ENCODE measurements at places on chromosomes 3 and 15. TPM values are rescaled to one million over a fixed set of nuclear protein-coding genes. Genes with fewer than 3 reads are reported as not detected.

DNA sequence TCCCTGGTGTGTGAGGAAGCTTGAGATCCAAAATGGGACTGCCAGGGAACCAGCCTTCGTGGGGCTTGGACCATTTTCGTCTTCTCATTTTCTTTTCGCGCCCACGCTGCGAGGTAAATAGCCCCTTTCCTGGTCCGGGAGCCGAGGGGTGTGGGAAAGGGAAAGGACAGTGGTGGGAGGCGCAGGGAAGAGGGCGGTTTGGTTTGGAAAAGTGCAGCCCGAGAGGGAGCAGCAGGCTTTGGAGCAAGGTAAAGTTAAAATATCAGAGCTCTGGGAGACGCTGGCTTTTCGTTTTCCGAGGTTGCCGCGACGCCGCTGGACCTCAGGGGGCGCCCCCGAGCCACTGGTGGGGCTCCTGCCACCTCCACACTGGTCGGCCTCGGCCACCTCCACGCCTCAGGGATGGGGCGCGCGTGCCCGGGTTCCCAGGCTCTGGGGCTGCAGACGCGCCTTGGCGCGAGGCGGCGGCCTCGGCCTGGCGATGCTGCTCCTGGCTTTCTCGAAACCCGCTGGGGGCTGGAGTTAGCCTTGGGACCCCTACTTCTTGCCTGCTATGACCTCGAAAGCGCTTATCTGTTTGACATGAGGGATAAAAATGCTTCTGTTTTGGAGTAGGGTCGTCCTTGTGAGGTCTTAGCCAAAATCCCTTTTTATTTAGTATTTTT lies 3.2 kb downstream of the PTPRG start:
- no peak overlapping the region for H3K4me3 ChIP-seq
- no peak overlapping the region for H3K27ac ChIP-seq
- peaks cover 53% of the 10 kb centered on the region for H3K27me3 ChIP-seq
- peak; percentile 56 for DNase-seq
- H3K36me3 ChIP-seq = no peaks in the 10 kb centered on the region
- H3K4me1 ChIP-seq = peaks cover 13% of the 10 kb centered on the region

GRCh38 chr3:195001961-195002861 lies 268.7 kb downstream of the XXYLT1 start:
- peaks cover 5% of the 10 kb centered on the region for H3K27me3 ChIP-seq
- DNase-seq = peak; percentile 40
- H3K36me3 ChIP-seq = no peaks in the 10 kb centered on the region
- no peak overlapping the region for H3K27ac ChIP-seq
- no peak overlapping the region for H3K4me3 ChIP-seq
- H3K4me1 ChIP-seq = no peaks in the 10 kb centered on the region

GRCh38 chr3:47846186-47846879 lies 43.4 kb downstream of the DHX30 start:
- no peak for DNase-seq
- no peaks in the 10 kb centered on the region for H3K4me1 ChIP-seq
- H3K4me3 ChIP-seq = no peak overlapping the region
- H3K36me3 ChIP-seq = peaks cover 56% of the 10 kb centered on the region

DNA sequence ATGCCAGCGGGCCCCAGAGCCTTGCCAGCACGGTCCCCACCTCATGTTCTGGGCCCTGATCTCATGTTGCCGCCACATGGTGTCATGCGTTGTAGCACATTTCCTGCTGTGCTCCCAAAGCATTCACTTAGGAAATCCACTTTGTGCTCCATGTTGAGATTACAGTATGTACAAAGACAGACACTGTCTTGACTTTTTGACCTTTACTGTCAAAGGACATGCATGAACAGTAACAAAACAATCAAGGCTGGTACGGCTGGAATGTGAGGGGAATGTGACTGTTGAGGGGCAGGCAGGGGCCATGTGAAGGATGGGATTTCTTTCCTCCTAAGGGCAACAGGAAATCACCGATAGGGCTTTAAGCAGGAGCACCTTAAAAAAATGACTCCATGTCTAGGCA lies 53.3 kb upstream of the RPL32 start:
- H3K27me3 ChIP-seq = peaks cover 10% of the 10 kb centered on the region
- H3K4me3 ChIP-seq = no peak overlapping the region
- H3K4me1 ChIP-seq = peaks cover 10% of the 10 kb centered on the region
- no peak for DNase-seq
- no peaks in the 10 kb centered on the region for H3K36me3 ChIP-seq

- H3K4me3 ChIP-seq = no peak overlapping the region
- DNase-seq = no peak
- no peaks in the 10 kb centered on the region for H3K27me3 ChIP-seq
- no peak overlapping the region for H3K27ac ChIP-seq
- H3K36me3 ChIP-seq = no peaks in the 10 kb centered on the region
These were observed 598.9 kb upstream of the GRM7 start for GRCh38 chr3:6262010-6262409.

DNA sequence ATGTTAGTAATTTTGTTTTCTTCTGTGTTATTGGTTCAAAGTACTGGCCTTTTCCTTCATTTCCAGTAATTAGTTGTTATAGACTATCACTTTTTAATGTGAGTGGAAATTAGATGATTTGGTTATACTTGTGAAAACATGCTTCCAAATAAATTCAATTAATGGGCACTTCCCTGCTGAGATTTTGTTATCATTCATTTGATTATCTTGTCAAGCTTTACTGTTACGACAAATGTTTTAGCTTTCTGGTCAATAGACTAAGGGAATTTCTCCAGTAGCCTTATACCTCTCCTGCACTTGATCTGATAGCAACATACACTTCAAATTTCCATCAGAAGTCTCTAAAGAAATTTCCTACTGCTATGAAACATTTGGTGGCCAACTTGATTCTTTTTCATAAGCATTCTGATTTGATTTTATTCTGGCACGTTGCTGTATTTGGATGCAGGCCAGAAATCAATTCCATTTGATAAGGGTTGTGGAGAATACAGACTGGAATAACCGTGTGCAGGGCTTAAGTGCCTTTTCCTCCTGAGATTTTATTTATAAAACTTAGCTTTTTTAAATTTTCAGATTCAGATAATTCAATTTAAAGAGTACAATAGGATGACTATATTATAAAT lies 573.8 kb upstream of the NAALADL2 start:
- no peak for DNase-seq
- no peaks in the 10 kb centered on the region for H3K4me1 ChIP-seq
- no peaks in the 10 kb centered on the region for H3K36me3 ChIP-seq
- H3K27me3 ChIP-seq = peaks cover 2% of the 10 kb centered on the region
- H3K27ac ChIP-seq = no peak overlapping the region
- H3K4me3 ChIP-seq = no peak overlapping the region

DNA sequence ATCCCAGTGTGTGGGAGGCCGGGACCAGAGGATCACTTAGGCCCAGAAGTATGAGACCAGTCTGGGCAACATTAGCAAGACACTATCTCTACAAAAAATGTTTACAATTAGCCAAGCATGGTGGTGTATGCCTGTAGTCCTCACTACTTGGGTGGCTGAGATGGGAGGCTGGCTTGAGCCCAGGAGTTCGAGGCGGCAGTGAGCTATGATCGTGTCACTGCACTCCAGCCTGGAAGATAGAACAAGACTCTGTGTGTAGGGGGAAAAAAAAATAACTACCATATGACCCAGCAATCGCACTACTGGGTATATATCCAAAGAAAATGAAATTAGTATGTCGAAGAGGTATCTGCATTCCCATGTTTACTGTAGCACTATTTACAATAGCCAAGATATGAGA lies 22.6 kb downstream of the RYK start:
- peaks cover 73% of the 10 kb centered on the region for H3K4me1 ChIP-seq
- peaks cover 7% of the 10 kb centered on the region for H3K36me3 ChIP-seq
- H3K27ac ChIP-seq = no peak overlapping the region
- DNase-seq = no peak
- no peak overlapping the region for H3K4me3 ChIP-seq

DNA sequence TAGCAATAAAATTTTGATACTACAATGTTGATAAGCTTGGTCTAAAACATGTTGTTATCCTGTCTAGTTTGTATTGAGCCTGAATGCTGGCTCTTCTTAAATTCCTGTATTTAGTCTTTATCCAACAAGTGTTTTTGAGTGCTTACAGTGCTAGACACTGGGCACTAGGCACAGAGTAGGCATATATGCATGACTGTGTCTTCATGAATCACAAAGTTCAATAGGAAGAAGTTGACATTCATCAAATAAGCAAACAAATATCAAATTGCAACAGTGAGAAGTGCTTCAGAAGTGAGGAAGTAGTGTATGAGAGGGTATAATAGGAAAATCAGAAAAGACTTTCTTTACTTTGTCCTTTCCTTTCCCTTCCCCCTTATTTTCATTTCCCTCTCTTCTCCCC lies 6.8 kb downstream of the CD96 start:
- no peaks in the 10 kb centered on the region for H3K27me3 ChIP-seq
- DNase-seq = no peak
- peaks cover 34% of the 10 kb centered on the region for H3K4me1 ChIP-seq
- H3K4me3 ChIP-seq = no peak overlapping the region
- H3K27ac ChIP-seq = no peak overlapping the region

GRCh38 chr15:39869858-39870515 lies 50.1 kb downstream of the GPR176 start:
- H3K4me1 ChIP-seq = peaks cover 10% of the 10 kb centered on the region
- no peak for DNase-seq
- H3K4me3 ChIP-seq = no peak overlapping the region
- no peak overlapping the region for H3K27ac ChIP-seq

- H3K4me3 ChIP-seq = no peak overlapping the region
- H3K27me3 ChIP-seq = peaks cover 2% of the 10 kb centered on the region
- H3K4me1 ChIP-seq = no peaks in the 10 kb centered on the region
- H3K27ac ChIP-seq = no peak overlapping the region
- H3K36me3 ChIP-seq = no peaks in the 10 kb centered on the region
These were observed 612.7 kb downstream of the TBL1XR1 start for GRCh38 chr3:176584413-176585176.

- peaks cover 36% of the 10 kb centered on the region for H3K36me3 ChIP-seq
- H3K27ac ChIP-seq = no peak overlapping the region
- no peaks in the 10 kb centered on the region for H3K27me3 ChIP-seq
- no peak for DNase-seq
- H3K4me1 ChIP-seq = peaks cover 12% of the 10 kb centered on the region
These were observed 30.2 kb downstream of the PML start for GRCh38 chr15:74024687-74025086.

GRCh38 chr3:197820550-197821335 lies 29.7 kb downstream of the LRCH3 start:
- no peak overlapping the region for H3K27ac ChIP-seq
- DNase-seq = no peak
- no peaks in the 10 kb centered on the region for H3K27me3 ChIP-seq
- peaks cover 14% of the 10 kb centered on the region for H3K36me3 ChIP-seq
- H3K4me3 ChIP-seq = no peak overlapping the region

- peaks cover 3% of the 10 kb centered on the region for H3K36me3 ChIP-seq
- H3K4me1 ChIP-seq = peaks cover 17% of the 10 kb centered on the region
- H3K4me3 ChIP-seq = no peak overlapping the region
- no peaks in the 10 kb centered on the region for H3K27me3 ChIP-seq
These were observed 3.7 kb downstream of the TCAIM start for GRCh38 chr3:44342176-44342790.

- H3K27me3 ChIP-seq = peaks cover 3% of the 10 kb centered on the region
- no peak overlapping the region for H3K4me3 ChIP-seq
- DNase-seq = no peak
- no peak overlapping the region for H3K27ac ChIP-seq
- no peaks in the 10 kb centered on the region for H3K36me3 ChIP-seq
- H3K4me1 ChIP-seq = no peaks in the 10 kb centered on the region
These were observed 25.7 kb upstream of the KCNMB2 start for GRCh38 chr3:178510496-178510895.

GRCh38 chr15:91142106-91142744 lies 42.2 kb downstream of the SV2B start:
- no peak overlapping the region for H3K27ac ChIP-seq
- no peak overlapping the region for H3K4me3 ChIP-seq
- no peaks in the 10 kb centered on the region for H3K36me3 ChIP-seq
- DNase-seq = no peak
- peaks cover 33% of the 10 kb centered on the region for H3K27me3 ChIP-seq
- no peaks in the 10 kb centered on the region for H3K4me1 ChIP-seq

- H3K36me3 ChIP-seq = no peaks in the 10 kb centered on the region
- no peaks in the 10 kb centered on the region for H3K4me1 ChIP-seq
- no peak overlapping the region for H3K4me3 ChIP-seq
- no peak overlapping the region for H3K27ac ChIP-seq
- H3K27me3 ChIP-seq = peaks cover 2% of the 10 kb centered on the region
These were observed 28.0 kb downstream of the MYZAP start for GRCh38 chr15:57619746-57620145.

The PROS1 gene
- 0.47 TPM for total RNA-seq

The TRH gene
- total RNA-seq = not detected

The CCR9 gene
- total RNA-seq = not detected

The MAP6D1 gene
- total RNA-seq = 1.3 TPM

The CCDC32 gene
- total RNA-seq = 24.5 TPM

The SH2D7 gene
- total RNA-seq = not detected

The INKA1 gene
- 0.50 TPM for total RNA-seq

The WDR72 gene
- total RNA-seq = not detected

The CNTN3 gene
- total RNA-seq = not detected

Data from activated CD4-positive, alpha-beta T cell treated with anti-CD3 and anti-CD28 coated beads for 36 hours (primary cell).